ENCODE measurements at places on chromosomes 11 and 22.

DNA sequence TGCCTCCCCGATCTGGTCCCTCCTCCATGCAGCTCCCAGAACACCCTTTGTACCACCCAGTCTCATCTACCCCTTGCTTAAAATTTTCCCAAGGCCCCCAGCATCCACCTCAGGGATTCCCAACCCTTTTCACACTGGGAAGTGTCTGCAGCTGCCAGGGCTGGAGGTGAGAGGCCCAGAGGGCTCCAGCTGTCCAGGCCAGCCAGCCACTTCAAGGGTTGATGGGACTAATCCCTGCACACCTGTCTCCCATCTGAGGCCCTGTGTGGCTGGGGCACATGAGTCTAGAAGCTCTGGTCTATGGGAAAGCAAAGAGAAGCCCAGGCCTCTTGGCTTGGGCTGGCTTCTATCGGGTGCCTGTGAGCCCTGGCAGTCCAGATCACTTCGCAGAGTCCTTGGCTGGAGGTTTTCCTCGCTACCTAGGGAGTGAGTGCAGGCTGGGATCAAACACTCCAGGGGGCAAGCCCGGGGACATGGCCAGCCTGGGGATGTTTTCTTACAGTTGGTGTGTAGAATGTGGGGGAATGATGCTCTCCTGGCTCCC lies 41.1 kb upstream of the TPBGL start:
- DNase-seq, result no peak

GRCh38 chr22:37741312-37741795 lies 44.5 kb downstream of the TRIOBP start:
- no peak for DNase-seq

DNA sequence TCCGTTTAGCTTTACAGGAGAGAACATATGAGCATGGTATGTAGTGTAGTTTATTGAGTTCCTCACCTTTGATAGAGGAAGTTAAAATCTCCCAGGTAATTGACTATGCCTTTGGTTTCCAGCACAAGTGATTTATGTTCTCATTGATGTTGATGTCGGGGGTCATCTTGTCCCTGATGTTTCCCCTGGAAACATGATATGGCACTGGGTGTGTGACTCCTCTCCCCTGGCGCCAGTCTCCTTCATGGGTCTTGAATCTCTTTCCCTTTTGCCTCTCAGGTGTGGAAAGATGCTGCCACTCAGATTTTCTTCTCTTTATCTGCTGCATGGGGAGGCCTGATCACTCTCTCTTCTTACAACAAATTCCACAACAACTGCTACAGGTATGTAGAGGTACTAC lies 28.3 kb downstream of the SLC6A5 start:
- DNase-seq, result no peak

DNA sequence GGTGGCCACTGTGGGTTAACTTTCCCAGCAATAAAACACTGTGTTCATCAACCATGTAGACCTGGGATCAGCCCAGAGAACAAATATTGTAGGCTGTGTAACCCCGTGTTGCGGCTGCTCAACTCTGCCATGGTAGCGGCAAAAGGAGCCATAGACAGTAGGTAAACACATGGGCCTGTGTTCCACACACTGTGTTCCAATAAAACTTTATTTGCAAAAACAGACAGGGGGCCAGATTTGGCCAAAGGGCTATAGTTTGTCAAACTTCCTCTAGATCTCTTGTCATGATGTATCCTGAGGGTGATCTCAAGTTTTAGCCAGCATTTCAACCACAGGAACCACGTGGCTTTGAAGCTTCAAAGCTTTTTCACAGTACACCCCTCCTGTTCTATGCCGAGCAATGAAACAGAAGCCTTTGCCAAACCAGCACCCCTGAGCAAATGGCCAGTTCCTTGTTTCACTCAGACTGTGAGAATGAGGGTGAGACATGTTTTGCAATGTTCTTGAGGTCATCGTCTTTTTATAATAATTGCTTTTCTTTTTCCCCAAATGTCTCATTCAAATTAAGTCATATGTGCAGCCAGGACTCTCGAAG lies 49.9 kb upstream of the FADD start:
- DNase-seq, result no peak

- no peak for DNase-seq
These were observed 21.2 kb upstream of the MAP6 start for GRCh38 chr11:75689863-75690609.

- DNase-seq, result no peak
These were observed 3.6 kb downstream of the PLA2G6 start for GRCh38 chr22:38177926-38178604.

DNA sequence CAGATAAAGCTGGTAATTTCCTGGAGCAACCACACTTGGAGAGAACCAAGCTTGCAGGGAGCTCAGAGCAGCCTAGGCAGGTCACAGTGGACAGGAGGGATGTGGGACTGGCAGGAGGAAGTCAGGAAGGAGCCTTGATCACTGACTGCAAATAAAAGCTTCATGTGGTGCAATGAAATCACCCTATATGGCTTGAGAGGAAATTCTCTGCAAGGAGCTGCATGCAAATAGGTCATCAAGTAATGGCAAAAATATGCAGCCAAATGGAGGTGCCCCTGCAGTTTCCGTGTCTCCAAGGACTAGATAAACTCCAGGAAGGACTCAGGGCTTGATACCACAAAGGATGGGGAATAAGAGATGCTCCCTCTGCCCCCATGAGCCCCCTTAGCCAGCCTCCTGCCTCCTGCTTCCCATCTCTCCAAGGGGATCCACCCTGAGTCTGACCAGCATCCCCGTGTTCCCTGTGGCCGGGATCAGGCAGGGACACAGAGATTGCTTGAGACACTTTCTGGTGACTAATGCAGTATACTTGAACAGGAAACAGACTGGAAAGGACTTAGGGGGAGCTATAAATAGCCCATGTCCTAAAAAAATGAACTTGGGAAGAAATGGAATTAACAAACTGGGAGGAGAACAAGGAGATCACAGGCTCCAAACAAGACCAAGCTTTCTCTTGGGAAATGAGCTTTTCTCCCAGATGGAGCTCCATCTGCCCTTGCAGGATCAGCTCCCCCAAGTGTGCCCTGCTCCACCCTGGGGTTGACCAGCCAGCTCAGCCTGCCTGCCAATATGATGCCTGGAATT lies 23.9 kb upstream of the MICAL2 start:
- no peak for DNase-seq

- no peak for DNase-seq
These were observed 66.1 kb downstream of the SCUBE1 start for GRCh38 chr22:43277091-43277490.

DNA sequence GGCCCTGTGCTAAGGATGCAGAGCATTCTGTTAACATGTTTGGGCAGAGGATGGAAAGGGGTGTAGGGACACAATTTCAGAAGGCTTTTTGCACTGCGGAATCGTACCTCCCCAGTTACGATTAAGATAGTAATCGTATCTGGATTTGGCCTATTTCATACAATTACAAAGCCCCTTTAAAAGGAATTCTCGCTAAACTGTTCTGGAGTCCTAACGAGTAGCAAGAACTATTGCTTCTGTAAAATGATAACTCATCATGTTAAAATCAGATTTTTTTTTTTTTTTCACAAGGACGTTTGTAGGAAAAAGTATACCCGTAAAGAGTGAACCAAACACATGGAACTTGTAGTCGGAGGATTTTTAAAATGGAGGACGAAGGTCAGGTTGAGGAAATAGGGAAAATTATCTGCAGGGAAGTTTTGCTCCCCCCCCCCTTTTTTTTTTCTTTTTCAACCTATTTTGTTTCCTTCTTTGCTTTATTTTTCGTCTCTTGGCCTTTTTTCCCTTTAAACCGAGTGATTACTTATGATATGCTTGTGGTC lies 934 bp downstream of the HSD17B12 start:
- no peak for DNase-seq

DNA sequence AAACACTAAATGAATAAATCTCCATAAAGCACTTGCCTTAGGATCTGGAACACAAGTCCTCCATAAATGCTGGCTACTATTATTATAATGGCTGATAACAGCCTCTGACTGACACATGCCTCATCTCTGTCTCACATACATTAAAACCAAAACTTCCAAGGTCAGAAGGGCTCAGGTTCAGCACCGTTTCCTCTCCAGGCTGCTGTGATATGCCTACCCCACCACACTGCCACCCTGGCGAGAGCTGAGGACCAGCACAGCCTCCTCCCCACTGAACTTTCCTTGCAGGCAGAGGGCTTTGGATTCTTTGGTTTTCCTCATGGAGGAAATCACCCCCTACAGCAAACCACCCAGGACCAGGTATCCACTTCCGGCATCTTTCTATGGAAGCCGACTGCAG lies 112.8 kb downstream of the ABTB2 start:
- no peak for DNase-seq

DNA sequence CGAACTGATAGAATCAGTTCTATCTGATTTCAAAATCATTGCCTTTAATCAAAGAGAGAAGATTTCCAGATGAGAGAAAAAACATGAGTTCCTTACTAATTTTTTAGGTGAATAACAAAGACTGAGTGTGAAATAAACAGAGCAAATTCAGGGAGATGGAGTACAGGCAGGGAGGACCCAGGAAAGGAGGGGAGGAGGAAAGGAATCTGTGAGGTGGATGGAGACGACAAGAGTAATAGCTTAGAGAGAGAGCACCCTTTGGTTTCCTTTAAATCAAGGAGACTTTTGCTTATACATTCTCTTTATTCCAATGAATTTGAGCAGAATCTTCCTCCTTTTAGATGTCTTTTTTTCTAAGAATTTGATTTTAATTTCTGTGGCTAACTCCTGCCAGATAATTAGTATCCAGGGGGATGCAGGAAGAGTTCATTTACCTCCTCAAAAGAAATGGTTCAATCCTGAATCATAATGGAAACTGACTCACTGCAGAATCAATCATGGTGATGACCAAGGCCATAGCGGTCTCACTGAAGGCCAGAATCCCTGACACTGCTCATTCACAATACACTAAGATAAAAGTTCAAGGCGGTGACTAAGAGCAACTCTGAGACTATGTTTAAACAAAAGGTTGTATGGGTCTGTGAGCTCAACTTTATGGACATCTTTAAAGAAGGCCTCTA lies 234.0 kb upstream of the ZC3H12C start:
- no peak for DNase-seq

DNA sequence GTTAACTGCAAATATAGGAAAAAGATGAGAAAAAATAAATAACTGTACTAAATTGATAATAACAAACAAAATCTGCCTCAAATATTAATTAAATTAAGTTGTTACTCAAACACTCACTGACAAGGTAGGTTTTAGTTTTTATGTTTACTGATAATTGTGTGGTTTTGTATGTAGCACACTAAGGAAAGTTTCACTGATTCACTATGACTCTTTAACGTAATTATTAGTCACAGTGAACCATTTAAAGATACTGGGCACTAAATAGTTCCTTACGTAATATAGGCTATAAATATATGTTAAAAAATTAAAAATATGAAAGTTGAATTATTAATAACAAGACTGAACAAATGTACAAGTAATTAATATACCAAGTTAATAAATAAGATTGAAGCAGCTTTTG lies 2330.0 kb upstream of the RAG2 start:
- no peak for DNase-seq

DNA sequence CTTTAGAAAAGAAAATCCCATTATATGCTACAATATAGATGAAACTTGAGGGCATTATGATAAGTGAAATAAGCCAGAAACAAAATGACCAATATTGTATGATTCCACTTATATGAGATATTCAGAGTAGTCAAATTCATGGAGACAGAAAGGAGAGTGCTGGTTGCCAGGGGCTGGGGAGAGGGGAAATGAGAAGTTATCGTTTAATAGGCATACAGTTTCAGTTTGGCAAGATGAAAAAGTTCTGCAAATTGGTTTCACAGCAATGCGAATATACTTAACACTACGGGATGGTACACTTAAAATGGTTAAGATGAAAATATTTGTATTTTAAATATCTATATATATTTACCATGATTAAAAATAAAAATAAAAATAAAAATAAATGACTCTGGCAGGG lies 31.1 kb upstream of the RDX start:
- no peak for DNase-seq

DNA sequence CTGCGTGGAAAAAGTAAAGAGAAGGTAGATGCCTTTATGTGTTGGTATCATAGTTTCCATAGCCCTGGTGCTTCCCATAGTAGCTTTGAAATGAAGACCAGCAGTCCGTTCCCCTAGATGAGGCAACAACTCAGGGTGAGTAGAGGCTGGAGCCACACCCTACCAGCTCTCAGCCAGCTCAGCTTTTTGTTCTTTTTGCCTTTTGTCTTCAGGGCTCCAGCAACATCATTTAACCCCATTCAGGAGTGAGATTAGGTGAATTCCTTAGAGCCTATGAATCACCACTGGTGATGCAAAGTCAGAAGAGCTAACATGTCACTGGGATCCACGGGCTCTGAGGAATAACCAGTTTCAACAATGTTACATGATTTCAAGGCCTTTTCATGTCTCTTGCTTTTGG lies 14.0 kb upstream of the SESN3 start:
- no peak for DNase-seq

- no peak for DNase-seq
These were observed 6.9 kb upstream of the TUBA8 start for GRCh38 chr22:18103527-18104269.

DNA sequence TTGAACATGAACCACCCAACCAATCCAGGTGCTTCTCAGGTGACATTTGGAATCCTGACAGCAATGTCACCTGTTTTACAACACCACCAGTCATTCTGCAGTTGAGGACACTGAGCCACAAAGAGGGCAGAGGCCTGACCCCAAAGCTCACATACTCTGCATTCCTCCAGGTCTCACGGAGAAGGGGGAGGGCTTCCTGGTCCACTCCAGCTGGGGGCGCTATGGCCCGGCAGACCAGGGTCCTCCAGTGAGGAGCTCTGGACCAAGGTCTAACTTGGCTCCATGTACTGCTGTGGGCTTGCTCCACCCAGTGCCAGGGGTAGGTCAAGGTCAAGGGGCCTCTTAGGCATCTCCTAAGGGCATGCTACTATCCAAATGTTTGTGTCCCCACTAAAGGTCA lies 1.5 kb upstream of the PNPLA3 start:
- no peak for DNase-seq

DNA sequence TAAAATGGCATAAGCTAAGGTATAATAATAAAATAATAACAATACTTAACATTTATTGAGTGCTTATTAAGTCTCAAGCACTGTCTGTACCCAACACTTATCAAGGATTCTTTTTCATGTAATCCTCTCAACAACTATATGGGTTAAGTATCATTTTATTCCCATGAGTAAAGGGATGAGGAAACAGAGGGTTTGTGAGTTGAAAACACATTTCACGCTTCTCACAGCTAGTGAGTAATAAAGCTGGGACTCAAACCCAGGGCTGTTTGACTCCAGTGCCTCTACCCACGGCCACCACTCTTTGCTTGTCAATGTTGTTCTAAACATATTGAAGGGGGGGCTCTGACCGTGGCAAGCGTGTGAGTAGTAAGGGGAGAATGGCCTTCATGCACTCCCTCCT lies 8.7 kb downstream of the CD3E start:
- DNase-seq, result no peak

DNA sequence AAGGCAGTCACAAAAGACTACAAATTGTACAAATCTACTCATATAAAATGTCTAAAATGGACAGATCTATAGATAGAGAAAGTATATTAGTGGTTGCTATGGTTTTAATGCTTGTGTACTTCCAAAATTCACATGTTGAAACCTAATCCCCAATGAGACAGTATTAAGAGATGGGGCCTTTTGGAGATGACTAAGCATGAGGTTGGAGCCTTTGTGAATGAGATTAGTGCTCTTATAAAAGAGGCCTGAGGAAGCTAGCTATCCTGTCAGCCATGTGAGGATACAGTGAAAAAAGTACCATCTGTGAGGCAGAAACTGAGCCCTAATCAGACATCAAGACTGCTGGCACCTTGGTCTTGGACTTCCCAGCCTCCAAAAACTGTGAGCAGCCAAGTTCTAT lies 82.6 kb downstream of the CYP2R1 start:
- no peak for DNase-seq

- no peak for DNase-seq
These were observed 191.6 kb downstream of the NTM start for GRCh38 chr11:131561972-131562371.

- DNase-seq, result no peak
These were observed 1.4 kb upstream of the UVRAG start for GRCh38 chr11:75813622-75814039.
